Transverse colon (tissue), 4 donors: ENCODE measurements at places on chromosomes 1 and 21. TPM values are rescaled to one million over a fixed set of nuclear protein-coding genes. Genes with fewer than 3 reads are reported as not detected.
A peak's percentile ranks its signal among the peaks of the same experiment; 100 is the strongest.

- no peaks in the 10 kb centered on the region for H3K36me3 ChIP-seq
- peak overlapping the region; percentile 88 for H3K27ac ChIP-seq
- H3K4me1 ChIP-seq = peaks cover 15% of the 10 kb centered on the region
- H3K4me3 ChIP-seq = no peak overlapping the region
- DNase-seq = no peak
- H3K27me3 ChIP-seq = peaks cover 39% of the 10 kb centered on the region
Observed at GRCh38 chr1:156894001-156894400, 483 bp downstream of the PEAR1 start.

The F13B gene
- total RNA-seq = not detected

- no peaks in the 10 kb centered on the region for H3K27me3 ChIP-seq
- no peak for DNase-seq
- no peak overlapping the region for H3K27ac ChIP-seq
- no peaks in the 10 kb centered on the region for H3K4me1 ChIP-seq
- no peaks in the 10 kb centered on the region for H3K36me3 ChIP-seq
Observed at GRCh38 chr1:107883562-107883961, 81.4 kb downstream of the VAV3 start.

GRCh38 chr21:44846485-44847260, 26.8 kb downstream of the PTTG1IP start:
- peak; percentile 61 for DNase-seq
- H3K27ac ChIP-seq = peak overlapping the region; percentile 22
- H3K36me3 ChIP-seq = no peaks in the 10 kb centered on the region
- no peaks in the 10 kb centered on the region for H3K27me3 ChIP-seq

- no peaks in the 10 kb centered on the region for H3K27me3 ChIP-seq
- no peak overlapping the region for H3K4me3 ChIP-seq
- no peaks in the 10 kb centered on the region for H3K4me1 ChIP-seq
- DNase-seq = no peak
Observed at GRCh38 chr21:42049578-42050430, 21.3 kb upstream of the UMODL1 start.
